ENCODE measurements at places on chromosomes 4 and X.

GRCh38 chrX:48779399-48779798 lies 7.0 kb upstream of the GATA1 start:
- no peak for DNase-seq

- DNase-seq: no peak
Measured at GRCh38 chr4:151266497-151266896, 10.5 kb upstream of the PRSS48 start.

DNA sequence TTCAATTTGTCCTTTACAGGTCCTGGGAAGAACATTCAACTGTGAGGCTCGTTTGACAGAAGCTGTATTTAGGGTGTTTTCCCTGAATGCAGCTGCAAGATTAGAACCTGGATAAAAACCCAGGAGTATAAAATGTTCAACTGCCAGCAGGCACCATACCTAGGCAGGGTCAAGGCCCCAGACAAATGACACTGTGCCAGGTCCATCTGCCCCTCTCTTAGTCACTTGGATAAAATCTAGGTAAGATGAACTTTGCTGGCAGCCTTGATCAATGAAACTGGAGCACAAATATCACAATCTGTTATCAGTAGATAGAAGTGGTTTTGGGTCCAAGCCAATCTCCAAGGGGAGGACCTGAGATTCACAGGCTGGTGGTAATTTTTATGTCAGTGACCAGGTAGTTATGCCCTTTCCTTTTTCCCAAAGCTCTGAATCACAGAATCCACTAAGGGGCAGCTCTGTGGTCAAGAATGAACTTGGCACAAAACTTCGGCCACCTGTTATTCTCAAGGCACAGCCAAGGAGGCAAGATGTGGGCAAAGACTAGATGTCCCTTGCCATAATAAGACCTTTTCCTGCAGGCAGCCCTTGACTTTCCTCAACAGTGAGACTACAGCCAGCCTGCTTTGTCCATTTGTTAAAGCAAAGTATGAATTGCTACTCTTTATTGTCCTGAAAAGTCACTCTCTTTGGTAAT lies 501.0 kb downstream of the PPARGC1A start:
- no peak for DNase-seq

DNA sequence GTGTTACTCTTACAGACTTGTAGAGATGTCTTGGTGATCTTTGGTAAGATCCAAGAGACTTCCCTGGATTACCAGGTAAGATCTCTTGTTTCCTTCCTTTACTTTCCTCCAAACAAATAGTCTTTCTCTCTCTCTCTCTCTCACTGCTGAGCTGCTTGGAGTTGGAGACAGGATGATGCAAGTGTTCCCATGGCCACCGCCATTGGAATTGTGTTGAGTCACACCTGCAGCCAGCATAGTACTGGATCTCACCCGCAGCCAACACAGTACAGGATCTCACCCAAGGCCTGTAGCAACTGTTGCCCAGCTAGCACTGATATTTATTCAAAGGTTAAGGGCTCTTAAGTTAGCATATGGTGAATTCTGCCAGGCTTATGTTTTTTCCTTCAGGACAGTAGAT lies 1080.9 kb downstream of the FAT4 start:
- DNase-seq: no peak

GRCh38 chr4:98618680-98619079 lies 39.7 kb downstream of the TSPAN5 start:
- DNase-seq: no peak

GRCh38 chr4:123340381-123340701 lies 56.3 kb upstream of the SPRY1 start:
- no peak for DNase-seq

- DNase-seq: no peak
Measured at GRCh38 chr4:27791640-27792039, 931.0 kb downstream of the STIM2 start.

GRCh38 chrX:133689997-133690599 lies 274.8 kb upstream of the GPC4 start:
- no peak for DNase-seq

DNA sequence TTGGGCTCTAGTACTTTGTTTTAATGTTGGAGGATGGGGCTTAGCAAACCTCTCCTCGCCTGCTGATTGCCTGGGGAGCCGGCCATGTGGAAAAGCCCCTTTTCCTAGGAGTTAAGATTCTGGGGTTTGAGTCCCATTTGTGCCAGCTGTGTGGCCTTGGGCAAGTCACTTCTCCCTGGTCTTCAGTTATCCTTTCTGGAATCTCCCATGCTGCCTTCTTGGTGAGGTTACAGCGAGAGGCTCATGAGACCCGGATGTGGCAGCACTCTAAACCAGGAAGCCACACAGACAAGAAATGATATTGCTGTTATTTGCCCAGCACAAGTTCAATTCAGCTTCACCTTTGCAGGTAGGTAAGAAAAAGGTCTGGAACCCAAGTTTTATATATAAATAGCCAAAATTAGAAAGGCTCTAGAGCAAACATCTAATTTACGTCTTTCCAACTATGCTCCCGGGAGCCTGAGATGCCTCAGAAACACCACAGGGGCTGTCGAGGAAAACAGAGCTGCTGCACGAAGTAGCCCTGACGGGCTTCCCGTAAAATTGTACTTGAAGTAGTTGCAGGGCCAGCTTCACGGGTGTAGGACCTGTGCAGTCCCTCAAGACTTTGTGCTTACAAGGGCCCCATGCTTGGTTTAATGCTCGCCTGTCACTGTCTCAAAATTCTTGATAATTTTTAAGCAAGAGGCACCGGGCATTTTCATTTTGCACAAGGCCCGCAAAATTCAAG lies 8.3 kb upstream of the SASH3 start:
- DNase-seq: no peak

GRCh38 chr4:77819404-77819842 lies 255 bp upstream of the CNOT6L start:
- DNase-seq: peak; percentile 51

- no peak for DNase-seq
Measured at GRCh38 chr4:98720871-98721480, 62.6 kb upstream of the TSPAN5 start.
